Naive thymus-derived CD4-positive, alpha-beta T cell (primary cell): ENCODE measurements at places on chromosomes 4 and X.

GRCh38 chr4:152165846-152166245 lies 370.0 kb downstream of the FBXW7 start:
- no peak for DNase-seq

DNA sequence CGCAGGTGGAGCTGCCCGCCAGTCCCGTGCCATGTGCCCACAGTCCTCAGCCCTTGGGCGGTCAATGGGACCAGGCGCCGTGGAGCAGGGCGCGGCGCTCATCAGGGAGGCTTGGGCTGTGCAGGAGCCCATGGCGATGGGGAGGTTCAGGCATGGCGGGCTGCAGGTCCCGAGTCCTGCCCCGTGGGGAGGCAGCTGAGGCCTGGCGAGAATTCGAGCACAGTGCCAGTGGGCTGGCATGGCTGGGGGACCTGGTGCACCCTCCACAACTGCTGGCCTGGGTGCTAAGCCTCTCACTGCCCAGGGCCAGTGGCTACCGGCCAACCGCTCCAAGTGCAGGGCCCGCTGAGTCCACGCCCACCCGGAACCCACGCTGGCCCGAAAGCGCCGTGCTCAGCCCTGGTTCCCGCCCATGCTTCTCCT lies 646.5 kb downstream of the GABRG1 start:
- DNase-seq: no peak

DNA sequence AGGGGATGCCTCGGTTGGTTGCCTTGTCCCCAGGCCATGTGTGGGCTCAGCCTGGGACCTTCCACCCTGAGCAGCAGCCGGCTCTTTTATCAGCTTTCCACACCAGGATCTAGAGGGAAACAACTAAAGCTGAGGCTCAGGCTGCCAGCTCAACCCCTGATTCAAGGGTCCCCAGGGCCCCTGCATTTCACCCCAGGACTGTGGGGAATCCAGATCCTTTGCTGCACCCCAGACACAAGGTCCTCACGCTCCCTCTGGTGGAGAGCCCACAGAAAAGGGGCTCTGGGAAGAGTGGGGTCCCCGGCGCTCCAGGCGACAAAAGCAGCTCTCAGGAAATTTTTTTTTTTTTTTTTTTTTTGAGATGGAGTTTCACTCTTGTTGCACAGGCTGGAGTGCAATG lies 64.3 kb downstream of the ZFYVE28 start:
- no peak for DNase-seq

DNA sequence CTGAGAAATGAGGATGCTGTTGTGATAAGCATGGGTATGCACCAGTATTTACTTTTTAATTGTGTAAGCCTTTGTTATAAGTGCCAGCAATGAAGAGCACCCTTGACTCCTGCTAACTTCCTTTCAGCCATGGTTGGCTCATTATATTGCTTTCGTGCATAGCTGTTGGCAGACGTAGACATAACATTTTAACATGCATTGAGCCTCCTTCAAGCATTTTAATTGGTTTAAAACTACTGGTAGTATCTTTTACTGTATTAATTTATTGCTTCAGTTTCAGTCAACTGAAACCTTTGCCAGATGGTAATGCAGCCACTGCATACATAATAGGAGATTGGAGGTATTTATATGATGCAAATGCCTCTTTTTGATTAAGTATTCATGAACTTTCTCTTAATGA lies 1285.4 kb downstream of the PCDH18 start:
- no peak for DNase-seq

DNA sequence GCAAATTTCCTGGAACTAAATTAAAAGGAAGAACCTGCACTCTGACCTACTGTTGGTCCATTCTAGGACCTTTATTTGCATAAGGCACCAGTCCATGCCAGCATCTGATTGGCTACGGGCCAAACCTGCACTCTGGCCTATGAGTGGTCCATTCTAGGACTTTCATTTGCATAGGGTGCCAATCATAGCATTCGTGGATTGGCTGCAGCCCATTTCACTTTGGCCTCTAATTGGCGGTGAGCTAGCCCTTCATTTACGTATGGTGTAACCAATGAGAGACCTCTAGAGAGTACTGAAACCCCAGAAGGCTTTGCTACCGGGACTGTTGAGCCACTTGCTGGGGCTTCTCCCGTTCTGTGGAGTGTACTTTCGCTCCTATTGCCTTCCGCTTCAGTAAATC lies 6.1 kb upstream of the RNF175 start:
- no peak for DNase-seq

DNA sequence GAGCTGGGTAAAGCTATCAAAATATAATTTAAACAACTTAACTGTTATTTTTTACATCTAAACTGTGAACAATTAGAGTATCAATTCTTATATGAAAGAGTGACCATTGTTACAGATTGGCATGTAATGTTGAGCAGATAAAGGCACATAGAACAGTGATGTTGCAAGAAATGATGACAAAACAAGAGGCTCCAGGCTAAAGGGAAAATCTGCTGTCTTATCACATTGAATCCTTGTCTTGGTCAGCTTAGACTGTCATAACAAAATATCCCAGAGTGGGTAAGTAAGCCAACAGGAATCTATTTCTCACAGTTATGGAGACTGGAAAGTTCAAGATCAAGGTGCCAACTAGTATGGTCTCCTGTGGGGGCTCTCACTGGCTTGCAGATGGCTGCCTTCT lies 154.1 kb upstream of the PPP3CA start:
- DNase-seq: no peak

GRCh38 chrX:130563476-130563875 lies 161.7 kb downstream of the RBMX2 start:
- DNase-seq: no peak

- no peak for DNase-seq
Observed at GRCh38 chr4:78092850-78093249, 35.7 kb downstream of the FRAS1 start.

DNA sequence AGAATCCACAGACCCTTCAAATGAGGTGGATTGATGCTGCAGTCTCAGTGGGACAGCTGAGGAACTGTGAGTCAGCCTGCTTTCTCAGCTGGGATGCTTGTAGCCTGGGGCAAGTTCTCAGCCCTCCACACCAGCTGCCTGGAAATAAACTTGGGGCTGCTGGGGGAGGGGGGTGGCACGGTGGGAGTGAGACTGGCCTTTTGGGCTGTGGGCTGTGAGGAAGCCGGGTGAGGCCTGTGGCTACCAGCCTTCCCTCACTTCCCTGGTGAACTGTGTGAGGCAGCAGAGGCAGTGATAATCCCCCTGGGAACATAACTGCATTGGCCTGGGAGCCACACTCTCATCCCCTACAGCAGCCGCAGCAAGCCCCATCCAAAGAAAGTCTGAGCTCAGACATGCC lies 114.5 kb upstream of the GUCY1A1 start:
- DNase-seq: no peak

- DNase-seq: no peak
Observed at GRCh38 chrX:19893727-19894126, 6.3 kb upstream of the SH3KBP1 start.

GRCh38 chr4:1265351-1265750 lies 16.4 kb upstream of the CTBP1 start:
- no peak for DNase-seq

- no peak for DNase-seq
Observed at GRCh38 chr4:56051029-56051709, 102.4 kb downstream of the CEP135 start.

- peak; percentile 42 for DNase-seq
Observed at GRCh38 chr4:163544407-163545038, 50.0 kb downstream of the TMA16 start.

DNA sequence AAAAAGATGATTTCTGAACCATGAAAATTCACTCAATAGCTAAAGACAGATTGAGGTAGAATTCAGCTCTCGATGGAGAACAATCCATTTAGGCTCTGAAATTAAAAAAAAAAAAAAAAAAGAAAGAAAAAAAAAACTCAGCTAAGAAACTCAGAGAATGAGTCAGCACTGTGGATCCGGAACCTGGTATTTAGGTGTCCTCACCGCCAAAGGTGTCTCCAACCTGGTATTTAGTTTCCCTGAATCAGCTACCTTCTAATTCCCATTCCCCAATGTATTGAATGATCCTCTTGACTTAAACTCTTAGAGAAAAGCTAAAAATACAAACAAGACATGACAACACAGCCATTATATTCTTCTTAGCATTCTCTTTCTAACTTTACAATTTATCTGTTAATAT lies 150.3 kb upstream of the RASGEF1B start:
- no peak for DNase-seq

DNA sequence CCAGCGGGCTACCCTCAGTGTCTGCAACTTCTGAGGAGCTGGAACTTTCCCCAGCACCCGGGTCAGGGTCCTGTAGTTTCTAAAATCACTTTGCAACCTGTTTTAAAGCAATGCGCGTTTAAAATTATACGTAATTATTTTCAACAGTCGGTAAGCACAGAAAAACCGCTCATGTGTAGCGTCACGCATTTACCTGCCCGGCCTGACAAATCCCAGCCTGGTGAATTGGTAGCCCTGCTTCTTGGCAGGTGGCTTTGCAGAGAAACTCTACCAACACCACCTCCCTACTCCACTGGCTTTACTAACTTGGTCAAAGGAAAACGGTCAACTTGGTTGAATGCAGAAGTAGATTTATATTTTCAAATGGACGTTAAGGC lies 640 bp downstream of the BANK1 start:
- DNase-seq: no peak

- no peak for DNase-seq
Observed at GRCh38 chrX:50723006-50723405, 91.0 kb downstream of the SHROOM4 start.

DNA sequence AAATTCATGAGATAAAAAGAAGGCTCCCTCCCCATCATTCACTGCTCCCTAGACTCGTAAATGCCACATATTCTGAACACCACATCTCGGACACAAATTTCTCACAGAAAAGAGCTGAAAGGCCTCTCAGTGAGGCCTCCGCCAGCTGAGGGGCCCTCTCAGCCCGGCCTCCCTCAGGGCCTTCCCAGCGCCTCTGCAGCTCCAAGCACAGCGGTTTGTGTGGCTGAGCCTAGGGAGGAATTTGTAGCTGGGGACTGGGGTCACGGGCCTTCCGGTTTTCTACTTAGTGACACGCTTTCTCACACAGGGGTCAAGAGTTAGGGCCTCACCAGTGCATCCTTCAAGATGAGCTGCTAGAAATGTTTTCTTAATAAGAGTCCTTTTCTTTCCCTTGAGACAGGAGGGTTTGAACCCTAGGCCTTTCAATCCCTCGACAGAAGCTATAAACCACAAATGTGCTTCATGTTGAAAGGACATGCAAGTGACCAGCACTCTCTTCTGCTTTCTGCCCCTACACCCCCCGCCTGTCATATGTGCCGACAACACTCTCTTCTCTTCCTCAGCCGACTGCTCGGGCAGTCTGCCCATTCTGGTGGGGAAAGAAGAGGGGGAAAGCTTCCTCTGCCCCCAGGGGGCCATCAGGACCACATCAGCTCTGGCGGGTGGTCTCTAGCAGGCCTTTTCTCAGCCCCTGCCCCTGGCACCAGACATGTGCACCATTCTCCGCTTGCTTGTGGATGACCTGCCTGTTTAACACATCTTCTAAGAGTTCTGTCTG lies 104.9 kb downstream of the CHIC2 start:
- DNase-seq: no peak

- no peak for DNase-seq
Observed at GRCh38 chr4:16140879-16141249, 57.0 kb upstream of the PROM1 start.

- no peak for DNase-seq
Observed at GRCh38 chr4:10173754-10174749, 57.5 kb upstream of the WDR1 start.

GRCh38 chr4:137476345-137476744 lies 55.9 kb downstream of the PCDH18 start:
- DNase-seq: no peak

- DNase-seq: no peak
Observed at GRCh38 chrX:13001097-13001496, 26.2 kb downstream of the TMSB4X start.

GRCh38 chrX:41491267-41492004 lies 44.3 kb downstream of the NYX start:
- no peak for DNase-seq

DNA sequence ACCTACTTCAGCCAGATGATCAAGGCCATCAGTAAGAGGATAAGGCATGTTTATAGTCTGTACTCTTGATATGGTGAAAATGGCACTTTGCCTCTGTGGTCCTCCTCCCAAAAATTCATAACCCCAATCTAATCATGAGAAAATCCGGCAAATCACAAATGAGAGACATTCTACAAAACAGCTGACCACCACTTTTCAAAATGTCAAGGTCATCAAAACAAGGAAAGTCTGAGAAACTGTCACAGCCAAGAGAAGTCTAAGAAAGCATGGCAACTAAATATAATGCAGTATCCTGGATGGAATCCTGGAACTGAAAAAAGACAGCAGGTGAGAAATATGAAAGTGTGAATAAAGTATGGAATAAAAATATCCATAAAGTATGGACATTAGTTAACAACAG lies 226.6 kb upstream of the INTU start:
- no peak for DNase-seq
